ENCODE measurements at places on chromosomes 16 and 17. TPM values are rescaled to one million over a fixed set of nuclear protein-coding genes. Genes with fewer than 3 reads are reported as not detected.

Gene RNF112
- 2.2 TPM for polyA plus RNA-seq

Gene MT1M
- polyA plus RNA-seq = 135 TPM

Gene PRSS21
- 0.50 TPM for polyA plus RNA-seq

Gene FBXL16
- polyA plus RNA-seq = 1.3 TPM

Gene TBC1D3C
- not detected for polyA plus RNA-seq

Gene EXOSC6
- 8.8 TPM for polyA plus RNA-seq

Gene OTOA
- polyA plus RNA-seq = not detected
